ENCODE measurements at places on chromosomes 2 and 18. TPM values are rescaled to one million over a fixed set of nuclear protein-coding genes. Genes with fewer than 3 reads are reported as not detected.

DNA sequence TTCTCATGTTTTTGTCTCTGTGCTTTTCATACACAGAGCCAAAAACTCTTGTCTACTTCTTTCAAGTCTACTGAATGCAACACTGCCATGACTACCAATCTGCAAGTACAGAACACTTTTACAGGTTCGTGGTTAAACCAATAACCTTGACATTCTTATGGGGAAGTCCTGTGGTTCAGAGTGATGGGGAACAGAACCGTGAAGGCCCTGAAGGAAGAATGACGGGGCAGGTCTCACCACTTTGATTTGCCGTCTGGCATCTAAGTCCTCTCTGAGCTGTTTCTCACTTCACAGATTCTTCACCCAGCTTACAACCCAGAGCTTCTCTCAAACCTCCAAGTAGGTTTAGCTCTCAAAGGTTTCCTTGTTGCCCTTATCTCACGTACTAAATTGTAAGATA lies 117.5 kb upstream of the SNTG2 start:
- no peak for DNase-seq

DNA sequence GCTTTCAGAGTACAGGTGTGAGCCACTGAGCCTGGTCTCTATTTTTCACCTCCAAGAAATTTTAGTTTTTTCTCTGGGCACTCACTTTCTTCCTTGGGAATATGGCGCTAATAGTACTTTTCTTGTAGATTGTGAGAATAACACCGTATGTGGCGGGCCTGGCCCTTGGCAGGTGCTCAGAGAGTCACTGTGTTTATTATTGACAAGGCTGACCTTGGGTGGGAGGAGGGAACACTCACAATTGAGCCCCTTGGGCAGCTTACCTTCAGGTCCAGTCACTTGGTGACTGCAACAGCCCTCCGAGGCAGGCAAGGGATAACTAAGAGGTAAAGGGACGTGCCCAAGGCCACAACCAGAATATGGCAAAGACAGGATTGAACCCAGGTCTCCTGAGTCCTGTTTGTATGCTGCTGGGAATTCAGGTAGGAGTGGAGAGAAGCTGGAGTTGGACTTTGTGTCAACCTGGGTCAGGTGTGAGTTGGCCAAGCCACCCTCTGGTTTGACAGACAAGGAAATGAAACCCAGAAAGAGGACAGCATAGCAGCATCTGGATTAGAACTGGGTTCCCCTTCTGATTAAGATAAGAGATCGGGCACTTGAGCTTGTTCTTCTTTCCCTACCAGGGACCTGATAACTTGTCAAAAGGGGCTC lies 2.8 kb upstream of the STK25 start:
- DNase-seq, result no peak

- DNase-seq, result no peak
These were observed 100.3 kb downstream of the DOCK10 start for GRCh38 chr2:224941960-224942359.

DNA sequence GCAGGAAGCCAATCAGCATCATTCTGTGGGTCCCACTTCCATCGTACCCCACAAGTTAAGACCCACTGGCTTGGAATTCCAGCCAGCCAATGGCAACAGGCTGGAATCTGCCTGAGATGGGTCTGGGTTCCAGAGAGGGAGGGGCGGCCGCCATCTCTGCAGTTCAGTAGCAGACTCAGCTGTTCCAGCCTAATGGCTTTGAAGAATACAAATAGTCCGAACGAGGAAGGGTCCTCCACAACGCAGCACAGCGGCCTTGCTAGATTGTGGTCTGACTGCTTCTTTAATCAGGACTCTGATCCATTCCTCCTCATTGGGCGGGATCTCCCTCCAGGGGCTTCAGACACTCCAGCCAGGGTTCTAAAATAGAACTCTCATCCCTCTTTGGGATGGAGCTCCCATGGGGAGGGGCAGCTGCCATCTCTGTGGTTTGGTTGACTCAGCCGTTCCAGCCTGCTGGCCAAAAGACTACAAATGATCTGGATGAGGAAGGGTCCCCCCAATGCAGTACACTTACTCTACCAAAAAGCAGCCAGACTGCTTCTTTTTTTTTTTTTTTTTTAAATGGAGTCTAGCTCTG lies 42.7 kb upstream of the PAIP2B start:
- no peak for DNase-seq

DNA sequence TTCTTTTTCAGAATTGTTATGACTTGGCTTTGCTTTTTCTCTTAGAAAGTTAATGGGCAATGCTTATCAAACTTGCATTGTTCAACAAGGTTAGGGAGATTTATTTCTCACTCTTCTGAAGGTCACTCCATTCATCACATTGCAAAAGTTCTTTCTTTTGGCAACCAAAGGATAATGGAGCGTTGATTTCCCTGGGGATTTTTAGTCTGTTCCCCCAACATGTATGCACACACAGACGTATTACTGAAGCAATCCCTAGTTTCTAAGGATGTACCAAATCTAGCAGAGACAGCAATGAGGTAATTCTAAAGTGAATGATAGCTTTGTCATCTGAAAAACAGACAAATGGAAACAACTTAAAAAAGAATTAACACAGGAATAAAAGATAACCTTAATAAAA lies 349.1 kb downstream of the NYAP2 start:
- DNase-seq, result no peak

The SRBD1 gene
- 15.5 TPM for total RNA-seq

The GDF7 gene
- 0.02 TPM for total RNA-seq

The ASB3 gene
- total RNA-seq, result 24.8 TPM

The CROCC2 gene
- not detected for total RNA-seq

All from H4 (cell line).